ENCODE measurements at places on chromosomes 7 and 10.
A peak's percentile ranks its signal among the peaks of the same experiment; 100 is the strongest.

DNA sequence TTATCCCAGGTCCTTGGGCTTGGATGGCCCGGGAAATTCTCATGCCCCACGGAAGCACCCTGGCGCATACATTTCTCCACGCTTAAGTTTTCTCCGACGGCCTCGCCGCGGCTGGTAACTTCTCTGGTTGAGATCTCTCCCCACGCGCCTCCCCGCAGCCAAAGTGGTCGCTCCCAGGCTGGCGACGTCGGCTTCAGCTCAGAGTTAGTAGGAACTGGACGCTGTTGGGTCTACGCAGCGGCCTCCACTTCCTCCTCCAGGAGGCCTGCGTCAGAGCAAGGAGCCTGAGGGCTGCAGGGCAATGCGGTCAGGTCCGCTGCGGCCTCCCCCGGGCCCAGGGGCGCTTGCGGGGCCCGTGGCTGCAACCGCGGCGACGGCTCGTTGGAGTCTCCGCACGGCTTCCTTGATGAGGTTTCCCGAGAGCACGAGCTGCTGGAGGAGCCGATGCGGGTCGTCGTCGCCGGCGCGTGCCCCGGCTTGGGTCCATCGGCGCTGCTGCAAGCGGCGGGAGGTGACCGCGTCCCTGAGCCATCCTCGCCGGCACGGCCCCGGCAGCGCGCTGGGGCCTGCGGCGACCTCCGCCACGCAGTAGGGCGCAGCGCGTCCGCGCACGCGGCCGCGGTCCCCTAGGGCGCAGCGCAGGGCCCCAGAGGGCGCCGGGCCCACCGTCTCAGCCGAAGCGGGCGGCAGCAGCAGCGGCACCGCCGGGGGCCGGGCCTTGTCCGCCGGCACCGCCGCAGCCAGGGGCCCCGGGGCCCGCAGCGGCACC, 744 bp downstream of the FRAT2 start:
- DNase-seq = peak; percentile 29
- H3K4me3 ChIP-seq = peak overlapping the region; percentile 78
- no peaks in the 10 kb centered on the region for H3K36me3 ChIP-seq
- no peaks in the 10 kb centered on the region for H3K27me3 ChIP-seq
- H3K4me1 ChIP-seq = peaks cover 24% of the 10 kb centered on the region

DNA sequence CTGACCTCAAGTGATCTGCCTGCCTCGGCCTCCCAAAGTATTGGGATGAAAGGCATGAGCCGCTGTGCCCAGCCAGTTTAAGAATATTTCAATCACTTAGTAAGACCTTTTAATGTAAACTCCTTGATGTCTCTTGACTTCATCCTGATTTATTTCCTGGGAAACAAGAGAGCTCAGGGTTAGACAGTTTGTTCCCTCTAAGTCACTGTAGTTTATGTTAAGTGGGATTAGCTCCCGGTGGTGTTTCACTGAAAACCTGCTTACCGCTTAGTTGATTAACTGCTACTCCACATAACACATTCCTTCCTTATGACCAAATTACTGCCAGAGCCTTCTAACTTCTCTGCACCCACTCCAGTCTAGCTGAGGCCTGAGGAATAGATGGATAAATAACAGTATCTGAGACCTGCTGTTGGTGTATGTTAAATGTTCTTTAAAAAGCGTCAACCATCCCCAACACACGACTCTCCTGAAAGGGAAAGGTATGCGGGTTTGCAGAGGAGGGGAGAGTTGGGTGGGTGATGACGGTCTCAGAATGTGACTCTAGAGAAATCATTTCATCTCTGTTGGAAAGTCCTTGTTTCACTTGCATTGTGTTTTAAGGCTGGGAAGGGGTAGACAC, 48.7 kb downstream of the CREB3L2 start:
- H3K36me3 ChIP-seq = no peaks in the 10 kb centered on the region
- DNase-seq = no peak
- H3K4me3 ChIP-seq = no peak overlapping the region
- no peaks in the 10 kb centered on the region for H3K4me1 ChIP-seq

DNA sequence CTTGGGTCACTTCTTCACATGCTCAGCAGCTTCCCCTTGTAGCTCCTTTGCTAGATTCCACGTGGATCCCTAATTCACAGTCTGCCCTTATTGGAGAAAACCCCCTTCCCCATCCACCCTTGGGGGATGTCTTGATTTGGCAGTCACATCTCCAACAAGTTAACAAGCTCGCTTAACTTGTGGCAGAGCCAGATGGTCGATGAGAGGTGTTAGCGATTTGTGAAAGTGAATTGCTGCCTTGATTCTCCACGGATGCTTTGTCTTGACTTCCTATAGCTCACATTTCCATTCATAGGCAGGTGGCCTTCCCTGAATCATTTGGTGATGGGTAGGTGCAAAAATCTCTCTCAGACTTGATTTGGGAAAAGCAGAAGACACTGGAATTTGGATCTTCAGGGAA, 387.9 kb downstream of the TCERG1L start:
- no peak overlapping the region for H3K4me3 ChIP-seq
- no peaks in the 10 kb centered on the region for H3K27me3 ChIP-seq
- DNase-seq = no peak
- no peaks in the 10 kb centered on the region for H3K4me1 ChIP-seq
- no peak overlapping the region for H3K27ac ChIP-seq
- H3K36me3 ChIP-seq = no peaks in the 10 kb centered on the region

- no peak overlapping the region for H3K4me3 ChIP-seq
- H3K27me3 ChIP-seq = no peaks in the 10 kb centered on the region
- H3K4me1 ChIP-seq = no peaks in the 10 kb centered on the region
- no peak for DNase-seq
- no peak overlapping the region for H3K27ac ChIP-seq
- no peaks in the 10 kb centered on the region for H3K36me3 ChIP-seq
These were observed 108.2 kb upstream of the MKLN1 start for GRCh38 chr7:131219312-131220041.

DNA sequence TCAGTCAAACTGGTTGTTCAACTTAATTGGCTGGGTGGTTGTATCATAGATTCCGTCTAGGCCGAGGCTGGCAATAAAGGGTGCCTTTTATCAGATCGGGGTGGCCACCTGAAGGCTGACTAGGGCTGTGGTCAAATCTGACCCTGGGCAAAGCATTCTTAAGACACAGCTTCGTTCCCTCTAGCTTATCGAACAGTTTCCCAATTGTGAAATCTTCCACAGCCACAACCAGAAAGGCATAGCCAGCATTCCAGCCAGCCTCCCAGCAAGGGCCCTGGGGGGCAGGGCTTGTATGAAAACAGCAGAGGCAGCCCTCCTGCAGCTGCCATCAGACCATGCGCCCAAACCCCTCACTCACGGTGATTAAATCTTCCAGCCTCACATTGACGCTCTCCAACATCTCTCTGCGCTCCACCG, 42.5 kb upstream of the TMEM213 start:
- H3K27me3 ChIP-seq = no peaks in the 10 kb centered on the region
- H3K36me3 ChIP-seq = no peaks in the 10 kb centered on the region
- H3K4me1 ChIP-seq = peaks cover 22% of the 10 kb centered on the region
- no peak for DNase-seq

- no peak overlapping the region for H3K4me3 ChIP-seq
- H3K36me3 ChIP-seq = no peaks in the 10 kb centered on the region
- no peaks in the 10 kb centered on the region for H3K4me1 ChIP-seq
- no peak for DNase-seq
- no peaks in the 10 kb centered on the region for H3K27me3 ChIP-seq
- no peak overlapping the region for H3K27ac ChIP-seq
These were observed 60.0 kb upstream of the PDLIM1 start for GRCh38 chr10:95350830-95351228.

- no peaks in the 10 kb centered on the region for H3K36me3 ChIP-seq
- H3K27ac ChIP-seq = no peak overlapping the region
- no peaks in the 10 kb centered on the region for H3K27me3 ChIP-seq
- no peak for DNase-seq
- H3K4me1 ChIP-seq = no peaks in the 10 kb centered on the region
These were observed 13.1 kb downstream of the LHFPL3 start for GRCh38 chr7:104341546-104341945.

- H3K4me1 ChIP-seq = no peaks in the 10 kb centered on the region
- DNase-seq = no peak
- no peaks in the 10 kb centered on the region for H3K27me3 ChIP-seq
These were observed 80.7 kb downstream of the ZNF365 start for GRCh38 chr10:62454687-62455397.

DNA sequence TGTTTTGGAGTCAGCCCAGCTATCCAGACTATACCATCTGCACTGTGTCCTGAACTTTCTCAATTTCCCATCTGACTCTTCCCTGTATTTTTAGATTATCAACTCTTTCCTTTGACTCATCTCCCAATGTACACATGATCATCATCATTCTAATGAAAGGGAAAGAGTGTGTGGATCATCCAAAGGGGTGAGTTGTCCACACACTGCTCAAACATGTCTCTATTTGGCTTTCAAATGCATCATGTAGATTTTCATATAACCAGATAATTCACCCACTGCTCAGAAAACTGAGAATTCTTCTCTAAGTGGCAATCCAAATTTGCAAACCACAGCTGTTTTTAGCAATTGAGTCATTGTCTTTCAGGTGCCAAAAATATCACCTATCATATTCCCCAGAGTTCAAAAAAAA, 190.2 kb upstream of the HPS1 start:
- no peak for DNase-seq
- no peaks in the 10 kb centered on the region for H3K27me3 ChIP-seq
- no peak overlapping the region for H3K4me3 ChIP-seq
- no peaks in the 10 kb centered on the region for H3K4me1 ChIP-seq
- no peaks in the 10 kb centered on the region for H3K36me3 ChIP-seq
- no peak overlapping the region for H3K27ac ChIP-seq

DNA sequence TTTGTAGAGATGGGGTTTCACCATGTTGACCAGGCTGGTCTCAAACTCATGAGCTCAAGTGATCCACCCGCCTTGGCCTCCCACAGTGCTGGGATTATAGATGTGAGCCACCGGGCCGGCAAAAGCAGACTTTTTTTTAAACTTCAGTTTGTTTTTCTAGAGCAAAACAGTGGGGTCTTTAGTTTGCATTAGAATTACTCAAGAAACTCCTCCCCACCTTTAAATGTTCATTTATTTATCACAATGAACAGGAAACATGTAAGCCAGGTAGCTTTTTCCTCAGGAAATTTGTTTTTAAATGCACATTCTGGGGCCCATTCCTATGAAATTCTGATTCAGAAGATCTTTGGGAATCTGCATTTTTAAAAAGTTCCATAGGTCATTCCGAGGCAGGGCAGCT, 56.0 kb upstream of the JAZF1 start:
- no peaks in the 10 kb centered on the region for H3K4me1 ChIP-seq
- H3K27me3 ChIP-seq = no peaks in the 10 kb centered on the region
- no peak overlapping the region for H3K27ac ChIP-seq
- DNase-seq = no peak
- no peaks in the 10 kb centered on the region for H3K36me3 ChIP-seq

GRCh38 chr7:50771120-50772002, 11.3 kb downstream of the GRB10 start:
- H3K4me1 ChIP-seq = no peaks in the 10 kb centered on the region
- H3K27ac ChIP-seq = no peak overlapping the region
- H3K4me3 ChIP-seq = no peak overlapping the region
- no peaks in the 10 kb centered on the region for H3K27me3 ChIP-seq
- H3K36me3 ChIP-seq = no peaks in the 10 kb centered on the region
- DNase-seq = no peak

DNA sequence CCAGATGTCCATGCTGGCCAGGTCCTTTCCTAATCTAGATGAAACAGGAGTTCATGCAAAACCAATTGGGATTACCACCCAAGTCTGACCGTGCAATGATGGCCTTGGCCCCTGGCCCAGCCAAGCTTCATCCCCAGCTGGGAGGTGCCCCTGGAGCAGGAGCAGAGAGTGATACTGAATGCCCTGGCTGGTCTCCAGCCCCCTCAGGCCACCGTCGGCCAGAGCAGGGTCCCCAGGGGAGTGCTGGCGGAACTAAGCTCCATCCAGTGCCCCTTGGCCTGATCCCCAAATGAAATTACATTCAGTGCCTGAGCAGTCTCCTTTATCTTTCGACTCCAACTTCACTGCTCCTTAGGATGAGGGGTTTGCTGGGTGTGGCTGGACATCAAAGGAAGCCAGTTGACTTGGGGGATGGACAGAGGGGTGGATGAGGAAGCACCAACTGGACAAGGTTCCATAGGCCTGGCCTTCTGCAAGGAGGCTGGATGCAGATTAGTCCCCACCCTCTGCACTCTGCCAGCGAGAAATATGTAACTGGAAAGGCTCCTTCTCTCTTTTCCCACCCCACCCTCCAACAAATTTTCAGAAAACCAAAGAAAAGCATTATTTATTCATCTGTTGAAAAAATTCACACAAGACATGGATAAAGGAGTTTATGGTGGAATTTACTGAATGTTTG, 275.5 kb downstream of the PLXNA4 start:
- no peak for DNase-seq
- H3K4me3 ChIP-seq = no peak overlapping the region
- H3K4me1 ChIP-seq = no peaks in the 10 kb centered on the region
- H3K27ac ChIP-seq = no peak overlapping the region
- no peaks in the 10 kb centered on the region for H3K36me3 ChIP-seq

GRCh38 chr7:30465811-30466180, 12.8 kb downstream of the NOD1 start:
- no peak for DNase-seq
- H3K27me3 ChIP-seq = no peaks in the 10 kb centered on the region
- no peaks in the 10 kb centered on the region for H3K4me1 ChIP-seq
- no peak overlapping the region for H3K4me3 ChIP-seq

GRCh38 chr7:151893405-151893923, 16.5 kb upstream of the PRKAG2 start:
- H3K27me3 ChIP-seq = peaks cover 2% of the 10 kb centered on the region
- H3K4me3 ChIP-seq = no peak overlapping the region
- DNase-seq = no peak
- H3K4me1 ChIP-seq = no peaks in the 10 kb centered on the region

GRCh38 chr10:571688-572451, 117.6 kb downstream of the DIP2C start:
- H3K27ac ChIP-seq = no peak overlapping the region
- no peaks in the 10 kb centered on the region for H3K27me3 ChIP-seq
- H3K36me3 ChIP-seq = no peaks in the 10 kb centered on the region
- H3K4me3 ChIP-seq = no peak overlapping the region

- no peak overlapping the region for H3K4me3 ChIP-seq
- no peaks in the 10 kb centered on the region for H3K4me1 ChIP-seq
- no peaks in the 10 kb centered on the region for H3K27me3 ChIP-seq
- H3K36me3 ChIP-seq = no peaks in the 10 kb centered on the region
- H3K27ac ChIP-seq = no peak overlapping the region
These were observed 80.9 kb upstream of the AGBL3 start for GRCh38 chr7:134905375-134905774.

DNA sequence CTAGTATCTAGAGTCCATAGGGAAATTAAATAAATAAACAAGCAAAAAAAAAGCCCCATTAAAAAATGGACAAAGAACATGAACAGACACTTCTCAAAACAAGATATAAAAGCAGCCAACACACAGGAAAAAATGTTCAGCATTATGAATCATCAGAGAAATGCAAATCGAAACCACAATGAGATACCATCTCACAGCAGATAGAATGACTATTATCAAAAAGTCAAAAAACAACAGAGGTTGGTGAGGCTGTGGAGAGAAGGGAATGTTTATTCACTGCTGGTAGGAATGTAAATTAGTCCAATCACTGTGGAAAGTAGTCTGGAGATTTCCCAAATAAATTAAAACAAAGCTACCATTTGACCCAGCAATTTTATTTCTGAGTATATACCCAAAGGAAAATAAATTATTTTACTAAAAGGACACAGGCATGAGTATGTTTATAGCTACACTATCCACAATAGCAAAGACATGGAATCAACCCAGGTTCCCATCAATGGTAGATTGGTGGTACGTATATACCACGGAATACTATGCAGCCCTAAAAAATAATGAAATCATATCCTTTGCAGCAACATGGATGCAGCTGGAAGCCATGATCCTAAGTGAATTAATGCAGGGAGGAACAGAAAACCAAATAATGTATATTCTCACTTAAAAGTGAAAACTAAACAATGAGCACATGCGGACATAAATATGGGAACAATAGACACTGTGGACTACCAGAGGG, 366.5 kb upstream of the SEMA3C start:
- no peak for DNase-seq
- no peaks in the 10 kb centered on the region for H3K4me1 ChIP-seq
- H3K27ac ChIP-seq = no peak overlapping the region
- no peaks in the 10 kb centered on the region for H3K36me3 ChIP-seq
- no peaks in the 10 kb centered on the region for H3K27me3 ChIP-seq
- H3K4me3 ChIP-seq = no peak overlapping the region

Data from naive thymus-derived CD4-positive, alpha-beta T cell (primary cell).